Cardiac muscle cell (in vitro differentiated cells and primary cell): ENCODE measurements at places on chromosomes 2 and 18. TPM values are rescaled to one million over a fixed set of nuclear protein-coding genes. Genes with fewer than 3 reads are reported as not detected.

Gene NT5C1B
- total RNA-seq: not detected in 2 replicates

Gene CNDP1
- total RNA-seq: 1.6 TPM in 1 of 2 replicates, not detected in the other

Gene WNT10A
- not detected in 2 replicates for total RNA-seq

Gene ATAD2B
- total RNA-seq: 11.3 and 17.2 TPM in 2 replicates

Gene PRKAG3
- total RNA-seq: not detected in 2 replicates

Gene ZSWIM2
- total RNA-seq: not detected in 2 replicates

Gene SFT2D3
- total RNA-seq: 9.3 and 11.7 TPM in 2 replicates

Gene GKN1
- not detected in 2 replicates for total RNA-seq

Gene LCT
- total RNA-seq: 0.03 TPM in 1 of 2 replicates, not detected in the other

Gene FAM117B
- 8.5 and 8.8 TPM in 2 replicates for total RNA-seq

Gene AKAIN1
- total RNA-seq: not detected in 2 replicates

Gene SLC5A7
- 0.04 and 0.06 TPM in 2 replicates for total RNA-seq

Gene TRPM8
- total RNA-seq: 0.83 TPM in 1 of 2 replicates, not detected in the other

Gene DSG2
- total RNA-seq: 27.6 and 45.3 TPM in 2 replicates

Gene NHEJ1
- 8.4 and 12.9 TPM in 2 replicates for total RNA-seq

Gene PKDCC
- total RNA-seq: 169 and 228 TPM in 2 replicates

Gene PSTPIP2
- 4.6 and 4.9 TPM in 2 replicates for total RNA-seq

Gene ANKMY1
- total RNA-seq: 6.9 and 10.8 TPM in 2 replicates

Gene ADGRF3
- total RNA-seq: 0.11 and 0.12 TPM in 2 replicates

Gene EMX1
- 0.24 TPM in 1 of 2 replicates, not detected in the other for total RNA-seq

Gene MEIS1
- 92.6 and 115 TPM in 2 replicates for total RNA-seq

Gene BMPR2
- 15.0 and 24.9 TPM in 2 replicates for total RNA-seq

Gene MEP1B
- 0.04 and 0.09 TPM in 2 replicates for total RNA-seq

Gene FOXI3
- not detected in 2 replicates for total RNA-seq

Gene MERTK
- 3.8 and 8.7 TPM in 2 replicates for total RNA-seq

Gene EVA1A
- total RNA-seq: 0.51 and 0.53 TPM in 2 replicates

Gene ALKAL2
- 0.95 TPM in 1 of 2 replicates, not detected in the other for total RNA-seq

Gene MTCL1
- total RNA-seq: 4.7 and 9.6 TPM in 2 replicates

Gene WIPF1
- total RNA-seq: 6.0 and 16.7 TPM in 2 replicates

Gene C2orf66
- 0.27 TPM in 1 of 2 replicates, not detected in the other for total RNA-seq

Gene ST8SIA5
- total RNA-seq: 0.67 TPM in 1 of 2 replicates, not detected in the other

Gene ALK
- 0.88 and 4.3 TPM in 2 replicates for total RNA-seq

Gene TUBA3D
- total RNA-seq: not detected in 2 replicates

Gene FEZ2
- total RNA-seq: 17.3 and 23.0 TPM in 2 replicates

Gene CSRNP3
- 10.8 and 13.8 TPM in 2 replicates for total RNA-seq

Gene CRYBA2
- not detected in 2 replicates for total RNA-seq

Gene MC5R
- total RNA-seq: not detected in 2 replicates

Gene C2orf78
- 0.18 TPM in 1 of 2 replicates, not detected in the other for total RNA-seq

Gene SERPINB12
- not detected in 2 replicates for total RNA-seq
